Thoracic aorta (tissue), 2 donors: ENCODE measurements at places on chromosomes 2 and 18.
A peak's percentile ranks its signal among the peaks of the same experiment; 100 is the strongest.

- DNase-seq: no peak
Measured at GRCh38 chr2:133331436-133331835, 236.8 kb downstream of the NCKAP5 start.

GRCh38 chr2:40629768-40630434, 178.0 kb upstream of the SLC8A1 start:
- DNase-seq: no peak

DNA sequence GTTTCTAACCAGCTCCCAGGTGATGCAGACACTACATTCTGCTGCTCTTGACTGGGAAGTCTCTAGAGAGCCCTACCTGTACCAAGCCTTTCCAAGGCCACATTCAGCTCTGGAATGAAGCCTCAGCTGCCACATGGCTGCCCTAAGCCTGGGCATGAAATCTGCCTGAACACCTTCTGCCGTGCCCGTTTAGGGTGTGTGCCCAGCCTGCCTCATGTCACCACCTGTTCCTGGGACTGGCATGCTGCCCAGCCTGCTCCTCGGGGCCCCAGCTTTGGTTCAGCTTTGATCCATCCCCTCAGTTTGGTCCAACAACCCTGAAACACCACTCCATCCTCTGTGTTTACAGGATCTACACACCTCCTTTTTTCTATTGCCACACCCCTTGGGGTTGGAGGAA, 210.9 kb downstream of the L3MBTL4 start:
- DNase-seq: no peak

- no peak for DNase-seq
Measured at GRCh38 chr2:217722883-217723472, 279.8 kb downstream of the TNS1 start.

- no peak for DNase-seq
Measured at GRCh38 chr18:59012815-59013705, 126.6 kb upstream of the SEC11C start.

GRCh38 chr2:171792886-171793580, 101.0 kb downstream of the SLC25A12 start:
- DNase-seq: no peak

DNA sequence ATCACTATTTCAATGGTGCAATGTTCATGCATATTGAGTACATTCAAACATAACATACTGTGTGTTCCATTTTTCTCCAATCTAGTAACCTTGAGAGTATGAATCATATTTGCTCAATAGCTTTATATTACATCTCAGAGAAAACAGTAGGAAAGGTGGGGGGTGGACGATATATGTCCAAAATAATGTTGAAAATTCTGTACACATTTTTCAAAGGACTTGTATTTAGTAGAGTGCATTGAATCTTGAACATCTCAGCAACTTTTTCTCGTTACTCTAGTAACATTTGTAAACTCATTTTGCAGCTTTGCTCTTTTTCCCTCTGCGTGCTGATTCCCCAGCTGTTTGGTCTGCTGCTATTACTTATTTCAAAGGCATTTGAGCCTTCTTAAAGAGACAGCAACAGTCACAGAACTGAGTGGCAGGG, 1487.0 kb downstream of the LRP1B start:
- no peak for DNase-seq

GRCh38 chr18:12091538-12092141, 2.0 kb upstream of the ANKRD62 start:
- no peak for DNase-seq

- DNase-seq: no peak
Measured at GRCh38 chr2:140624200-140624599, 1506.6 kb downstream of the LRP1B start.

DNA sequence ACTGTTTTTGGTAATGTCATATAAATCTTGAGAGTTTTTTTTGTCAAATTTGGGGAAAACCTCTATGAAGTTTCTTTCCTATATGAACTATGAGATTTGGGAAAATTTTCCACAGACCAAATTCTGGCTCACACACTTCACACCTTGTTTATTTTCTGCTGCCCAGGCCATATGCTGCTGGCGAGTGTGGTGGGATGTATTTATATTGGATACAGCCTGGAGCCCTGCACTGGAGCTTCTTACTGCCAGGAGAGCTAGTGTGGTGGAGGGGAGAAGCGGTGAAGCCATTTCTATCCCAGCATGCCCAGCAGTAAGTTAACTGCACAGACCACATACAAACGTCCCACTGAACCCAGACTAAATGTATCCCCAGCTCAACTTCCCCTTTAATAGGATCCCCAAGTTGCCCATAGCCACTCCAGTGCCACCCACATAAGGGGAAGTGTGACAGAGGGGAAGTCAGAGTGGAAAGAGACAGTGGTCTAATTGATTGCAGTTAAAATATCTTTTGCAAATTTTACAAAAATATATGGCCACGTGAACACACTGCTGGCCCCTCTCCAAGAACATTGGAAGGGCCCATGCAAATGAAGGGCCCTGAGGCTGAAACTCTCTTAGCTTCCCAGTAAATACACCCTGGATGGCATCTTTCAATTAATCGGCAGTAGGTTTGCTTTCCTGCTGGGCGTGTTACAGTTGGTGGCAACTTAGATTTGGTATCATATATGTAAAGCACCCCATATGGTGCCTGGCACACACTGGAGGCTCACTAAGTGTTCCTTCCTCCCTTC, 146.6 kb upstream of the ITGA6 start:
- DNase-seq: no peak

GRCh38 chr2:176755537-176756135, 457.0 kb upstream of the HNRNPA3 start:
- no peak for DNase-seq

DNA sequence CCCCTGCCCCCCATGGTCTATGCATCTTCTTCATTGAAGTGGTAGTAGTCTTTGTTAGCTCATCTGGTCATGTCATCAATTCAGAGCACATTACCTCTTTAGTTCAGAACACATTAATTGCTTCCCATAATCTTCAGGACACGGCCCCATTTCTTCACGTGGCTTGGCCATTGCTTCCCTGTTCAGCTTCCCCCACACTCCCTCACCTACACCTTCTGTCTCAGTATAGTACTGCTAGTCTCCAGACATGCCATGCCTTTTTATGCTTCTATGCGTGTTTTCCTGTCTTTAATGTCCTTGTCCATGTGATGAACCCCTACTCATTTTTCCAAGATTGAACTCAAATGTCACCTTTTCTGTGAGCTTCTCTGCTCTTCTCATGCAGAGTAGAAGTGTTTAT, 35.1 kb downstream of the MSH2 start:
- DNase-seq: no peak

DNA sequence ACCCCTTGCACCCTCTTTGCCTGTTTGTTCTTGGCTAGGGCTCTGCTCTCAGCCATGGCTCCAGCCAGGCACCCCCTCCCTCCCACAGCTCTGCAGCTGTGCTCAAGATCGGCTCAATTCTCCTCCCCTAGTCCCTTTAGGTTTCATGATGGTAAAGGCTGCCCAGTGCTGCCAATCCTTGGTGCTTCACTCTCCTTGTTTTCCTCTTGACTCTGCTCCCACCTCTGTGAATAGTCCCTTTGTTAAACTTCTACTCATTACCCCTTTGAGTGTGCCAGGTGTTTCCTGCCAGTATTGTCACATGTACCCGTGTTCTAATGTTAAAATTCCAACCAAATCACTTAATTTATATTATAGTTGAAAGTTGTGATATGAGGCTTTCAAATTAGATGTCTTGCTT, 101.0 kb upstream of the CERS6 start:
- no peak for DNase-seq

DNA sequence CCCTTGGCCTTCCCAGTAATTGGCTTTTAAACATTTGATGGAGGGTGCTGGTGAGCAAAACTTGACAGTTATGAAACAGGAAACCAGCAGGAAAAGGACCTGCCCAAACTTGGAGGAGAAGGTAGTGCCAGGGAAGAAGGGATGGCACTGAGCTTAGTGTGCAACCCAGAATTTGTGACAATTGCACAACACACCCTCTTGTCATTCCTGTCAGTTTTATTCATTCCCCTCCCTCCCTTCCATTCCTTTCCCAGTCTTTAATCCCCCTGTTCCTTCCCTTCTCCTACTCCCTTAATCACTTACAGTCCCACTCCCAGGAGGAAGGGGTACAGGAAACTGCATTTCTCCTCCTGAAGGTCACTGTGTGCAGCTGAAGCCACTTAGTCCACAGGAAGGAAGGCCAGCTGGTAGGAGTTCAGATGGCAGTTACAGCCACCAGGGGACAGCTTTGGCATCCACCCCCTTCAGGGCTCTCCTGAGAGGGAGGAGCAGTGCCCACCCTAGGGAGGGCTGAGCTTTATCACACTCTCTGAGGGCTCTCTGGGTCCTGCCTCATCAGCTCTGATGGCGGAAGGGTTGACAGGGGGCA, 24.0 kb upstream of the SIGLEC15 start:
- DNase-seq: no peak

GRCh38 chr2:224729435-224729834, 13.3 kb upstream of the CCDC195 start:
- DNase-seq: no peak

GRCh38 chr2:17540093-17540812, at the start of gene VSNL1:
VSNL1 (plus strand) TSS chr2:17540696; CDS start chr2:17592075, 51,379 bp downstream.
- peak; percentile 5 for DNase-seq

GRCh38 chr2:96927405-96928171, 57.7 kb upstream of the SEMA4C start:
- no peak for DNase-seq

DNA sequence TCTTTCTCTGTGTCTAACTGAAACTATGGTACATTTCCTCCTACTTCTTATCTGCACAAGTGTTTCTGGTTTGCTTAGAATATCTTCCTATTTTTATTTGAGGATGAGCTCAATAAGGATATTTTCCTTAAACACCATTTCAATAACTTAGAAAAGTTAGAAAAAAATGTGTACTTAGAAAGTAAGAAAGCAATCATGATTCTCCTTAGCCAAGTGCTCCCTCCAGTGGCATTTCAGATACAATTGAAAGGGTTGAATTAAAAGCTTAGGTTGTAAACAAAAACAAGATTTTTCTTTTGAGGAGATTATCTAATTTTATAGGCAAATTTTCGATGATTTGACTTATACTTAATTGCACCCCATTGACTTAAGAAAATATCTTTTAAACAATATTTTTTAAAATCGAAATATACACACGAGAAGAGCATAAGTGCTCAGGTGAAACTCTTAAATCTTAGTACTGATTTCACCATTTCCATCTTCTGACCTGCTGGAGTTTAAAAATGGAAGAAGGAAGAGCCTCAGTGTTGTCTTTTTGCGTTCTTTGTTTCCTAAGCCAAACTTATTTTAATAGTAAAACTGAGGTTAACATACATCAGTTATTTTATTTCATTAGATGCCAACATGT, 26.9 kb downstream of the C18orf63 start:
- no peak for DNase-seq

DNA sequence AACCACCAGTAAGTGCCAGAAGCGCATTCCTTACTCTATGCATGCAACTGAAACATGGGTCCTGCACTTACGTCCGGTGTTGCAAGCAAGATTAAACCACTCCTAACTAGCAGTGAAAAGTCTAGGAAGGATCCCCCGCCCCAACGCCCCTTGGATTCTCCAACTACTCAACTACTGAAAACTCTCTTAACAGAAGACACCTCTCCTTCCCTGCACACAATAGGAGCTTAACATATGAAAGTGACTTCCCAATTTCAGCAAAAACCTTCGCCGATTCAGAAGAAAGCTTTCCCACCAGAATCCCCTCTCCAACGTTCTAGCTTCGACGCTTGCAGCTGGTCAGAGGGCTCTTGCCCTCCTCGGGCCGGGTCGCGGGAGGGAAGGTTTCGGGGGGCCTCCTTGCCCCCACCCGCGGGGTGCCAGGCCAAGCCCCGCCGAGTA, 578 bp downstream of the IWS1 start:
- DNase-seq: no peak

DNA sequence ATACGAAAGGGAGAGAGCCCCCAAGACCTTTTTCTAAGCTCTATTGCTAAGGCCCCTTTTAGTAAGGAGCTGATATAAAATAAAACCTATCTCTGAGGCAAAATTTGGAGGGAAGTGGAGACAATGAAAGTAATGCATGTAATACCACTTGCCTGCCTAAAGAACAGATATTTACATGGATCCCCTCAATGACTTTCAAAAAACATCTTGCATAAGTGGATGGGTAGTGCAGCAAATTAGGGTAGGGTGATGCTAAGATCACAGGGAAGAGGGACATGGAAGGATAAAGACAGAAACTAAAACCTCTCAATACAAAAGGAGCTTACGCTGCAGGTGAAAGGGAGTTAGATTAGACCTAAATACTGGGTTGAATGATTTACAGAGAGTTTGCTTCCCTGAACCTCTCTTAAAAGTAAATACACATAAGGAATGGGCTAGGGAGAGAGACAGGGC, 1.1 kb downstream of the ZNF513 start:
- no peak for DNase-seq

DNA sequence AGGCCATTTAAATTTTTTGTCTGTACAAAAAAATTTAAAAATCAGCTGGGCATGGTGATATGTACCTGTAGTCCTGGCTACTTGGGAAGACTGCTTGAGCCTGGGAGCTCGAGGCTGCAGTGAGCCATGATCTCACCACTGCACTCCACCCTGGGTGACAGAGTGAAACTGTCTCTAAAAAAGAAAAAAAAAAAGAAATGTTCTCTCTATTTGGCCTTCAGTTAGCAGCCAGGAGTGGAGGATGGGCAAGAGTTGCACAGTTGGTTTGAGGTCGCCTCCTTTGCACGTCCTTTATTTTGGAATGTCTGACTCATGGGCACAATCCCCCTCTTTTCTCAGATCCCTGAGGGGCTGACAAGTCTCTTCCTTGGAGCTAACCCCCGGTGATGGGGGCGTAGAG, 26.3 kb downstream of the ITM2C start:
- DNase-seq: no peak

DNA sequence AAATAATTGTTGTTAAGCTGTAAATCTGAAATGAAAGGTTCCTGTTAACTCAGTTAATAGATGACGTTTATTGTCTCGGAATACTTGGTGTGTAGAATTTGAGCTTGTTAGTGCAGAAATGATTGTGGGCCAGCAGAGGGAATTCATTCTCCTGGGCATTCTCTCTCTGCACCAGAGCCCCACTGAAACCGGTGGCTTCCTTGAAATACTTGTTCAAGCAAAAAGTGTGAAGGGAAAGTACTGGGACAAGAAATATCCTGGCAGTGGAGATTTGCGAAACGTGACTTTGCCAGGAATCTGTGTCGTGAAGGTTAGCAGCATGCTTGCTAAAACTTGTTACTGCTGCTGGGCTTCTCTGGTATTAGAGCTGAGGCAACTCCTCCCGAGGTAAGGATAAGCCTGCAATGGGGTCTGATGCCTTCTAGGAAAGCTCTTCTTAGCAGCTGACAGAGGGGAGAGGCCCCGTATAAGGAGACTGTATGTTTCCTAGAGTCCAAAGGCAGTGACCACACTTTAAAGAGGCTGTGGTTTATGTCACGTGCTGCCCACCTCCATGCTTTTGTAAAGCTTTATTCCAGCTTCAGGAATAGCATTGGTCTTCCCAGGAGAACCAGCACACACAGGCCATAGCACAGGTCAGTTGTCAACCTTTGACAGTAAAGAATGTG, 2.0 kb downstream of the ITGA6 start:
- DNase-seq: no peak

DNA sequence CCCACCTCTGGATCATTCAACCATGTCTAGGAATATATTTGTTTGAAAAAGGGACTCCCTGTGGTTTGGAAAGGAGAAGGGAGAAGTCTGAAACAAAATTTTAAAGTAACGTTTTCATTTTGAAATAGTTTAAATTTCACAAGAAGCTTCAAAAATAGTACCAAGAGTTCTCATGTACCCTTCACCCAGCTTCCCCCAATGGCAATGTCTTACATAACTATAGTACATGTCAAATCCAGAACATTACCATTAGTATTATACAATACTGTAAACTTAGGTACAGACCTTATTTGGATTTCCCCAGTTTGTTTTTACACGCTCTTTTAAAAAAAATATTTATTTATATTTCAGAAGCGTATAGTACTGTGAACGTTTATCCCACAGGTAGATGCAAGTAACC, 4.0 kb upstream of the LYG2 start:
- no peak for DNase-seq
